ENCODE measurements at places on chromosomes 5 and 9.

- DNase-seq, result no peak
Observed at GRCh38 chr9:16873126-16873802, 2.8 kb upstream of the BNC2 start.

DNA sequence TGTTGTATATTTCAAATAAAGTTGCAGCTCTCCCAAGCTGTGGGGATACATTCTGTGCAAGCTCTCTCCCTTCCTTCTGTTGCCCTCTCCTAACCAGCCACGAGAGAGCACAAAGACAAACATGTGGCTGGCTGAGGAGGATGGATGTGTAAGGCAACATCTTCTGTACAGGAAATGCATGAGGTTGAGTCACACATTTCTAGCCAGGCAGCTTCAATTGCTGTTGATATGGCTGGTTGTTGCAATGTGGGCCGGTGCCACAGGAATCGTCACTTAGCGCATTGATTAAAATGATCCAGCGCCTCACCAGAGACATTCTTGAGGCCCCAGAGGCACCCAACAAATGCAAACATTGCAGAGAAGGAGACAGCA, 207.1 kb downstream of the ICE1 start:
- no peak for DNase-seq

DNA sequence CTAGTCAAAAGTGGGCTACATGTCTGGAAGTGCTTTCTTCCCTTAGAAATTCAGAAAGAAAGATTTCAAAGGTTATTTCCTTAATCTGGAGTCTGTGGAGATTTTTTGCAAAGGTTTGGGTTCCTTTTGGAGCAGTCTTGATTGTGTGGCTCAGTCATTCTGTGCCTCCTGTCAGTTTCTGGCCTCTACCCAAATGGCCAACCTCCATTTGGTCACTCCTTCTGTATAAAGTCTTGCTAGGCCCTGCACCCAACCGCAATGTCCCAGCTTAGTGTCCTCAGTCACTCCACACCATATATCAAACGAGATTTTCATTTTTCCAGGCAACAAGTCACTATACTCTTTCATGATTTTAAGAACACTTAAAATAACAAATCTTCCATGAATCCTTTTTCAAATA, 199.6 kb downstream of the NTRK2 start:
- DNase-seq, result peak; percentile 14

DNA sequence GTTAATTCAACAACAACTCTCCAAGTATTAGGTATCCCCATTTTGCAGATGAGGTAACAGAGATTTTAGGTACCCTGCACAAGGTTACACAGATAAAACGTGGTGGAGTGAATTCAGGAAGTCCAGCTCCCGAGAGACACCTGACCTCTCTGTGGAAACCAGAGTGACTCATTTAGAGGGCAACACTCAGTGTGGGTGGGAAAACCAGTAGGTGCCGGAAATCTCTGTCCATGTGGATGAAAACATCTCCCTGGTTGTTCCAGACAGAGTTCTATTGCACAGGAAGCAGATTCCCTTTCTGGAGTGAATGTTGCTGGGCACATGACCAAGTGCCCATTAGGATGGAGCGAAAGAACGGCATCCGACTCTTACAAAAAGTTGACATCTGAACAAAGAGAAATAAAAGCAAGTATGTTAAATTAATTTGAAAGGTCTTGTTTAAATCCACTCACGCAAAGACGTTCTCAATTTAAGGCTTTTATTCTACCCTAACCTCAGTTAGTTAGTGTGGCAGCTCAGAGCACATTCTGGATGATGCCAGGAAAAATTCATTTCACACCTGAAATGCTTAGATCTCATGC, 391.9 kb upstream of the WWC1 start:
- DNase-seq, result no peak

GRCh38 chr5:555058-555623, 30.9 kb upstream of the SLC9A3 start:
- DNase-seq, result no peak

GRCh38 chr9:105038051-105038450, 110.1 kb upstream of the ABCA1 start:
- no peak for DNase-seq

GRCh38 chr5:76384705-76385104, 18.4 kb upstream of the IQGAP2 start:
- DNase-seq, result no peak

DNA sequence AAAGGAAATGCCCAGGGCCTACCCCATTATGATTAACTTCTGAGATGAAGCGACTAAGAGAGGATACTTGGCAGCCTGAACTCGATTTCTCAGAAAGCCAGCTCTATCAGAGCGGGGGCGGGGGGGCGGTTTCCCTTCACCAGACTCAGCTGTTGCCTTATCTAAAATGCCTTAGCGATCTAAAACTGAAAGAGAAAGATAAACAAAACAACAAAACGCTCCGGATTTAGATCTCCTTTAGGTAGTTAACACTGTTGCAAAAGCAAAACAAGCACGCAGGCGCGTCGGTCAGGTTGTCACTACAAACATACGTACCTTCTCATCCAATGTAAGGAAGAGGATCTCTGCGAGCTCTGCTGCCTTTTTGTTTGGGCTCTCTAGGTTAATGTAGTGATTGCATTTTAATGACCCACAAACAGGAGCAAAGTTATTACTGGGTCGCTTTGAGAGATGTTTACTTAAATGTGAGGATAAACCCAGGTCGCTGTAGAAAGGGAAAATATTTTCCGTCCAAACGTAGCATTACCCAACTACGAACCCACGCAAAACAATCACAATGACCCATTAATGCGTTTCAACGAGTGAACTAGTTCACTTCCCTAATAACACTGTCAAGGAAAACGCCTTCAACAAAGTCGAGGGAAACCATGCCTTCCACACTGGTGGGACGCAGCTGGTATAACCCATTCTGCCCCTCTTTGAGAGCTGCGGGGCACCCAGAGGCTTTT, 982 bp downstream of the EPB41L4A start:
- DNase-seq, result peak; percentile 16

DNA sequence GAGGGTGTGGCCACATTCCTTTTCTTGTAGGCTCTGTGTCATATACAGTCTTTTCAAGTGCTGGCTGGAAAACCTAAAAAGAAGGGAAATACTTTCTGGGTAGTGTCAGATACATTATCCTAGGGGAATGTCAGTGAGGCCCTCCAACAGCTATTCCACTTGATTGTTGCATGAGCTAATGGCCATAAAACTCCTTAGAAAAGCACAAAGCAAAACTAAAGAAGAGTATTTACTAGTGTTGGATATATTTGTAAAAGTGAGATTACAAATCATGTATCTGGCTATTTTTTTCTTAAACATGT, 829 bp downstream of the ANXA1 start:
- DNase-seq, result no peak

- no peak for DNase-seq
Observed at GRCh38 chr9:98596486-98596885, 112.2 kb downstream of the GABBR2 start.

DNA sequence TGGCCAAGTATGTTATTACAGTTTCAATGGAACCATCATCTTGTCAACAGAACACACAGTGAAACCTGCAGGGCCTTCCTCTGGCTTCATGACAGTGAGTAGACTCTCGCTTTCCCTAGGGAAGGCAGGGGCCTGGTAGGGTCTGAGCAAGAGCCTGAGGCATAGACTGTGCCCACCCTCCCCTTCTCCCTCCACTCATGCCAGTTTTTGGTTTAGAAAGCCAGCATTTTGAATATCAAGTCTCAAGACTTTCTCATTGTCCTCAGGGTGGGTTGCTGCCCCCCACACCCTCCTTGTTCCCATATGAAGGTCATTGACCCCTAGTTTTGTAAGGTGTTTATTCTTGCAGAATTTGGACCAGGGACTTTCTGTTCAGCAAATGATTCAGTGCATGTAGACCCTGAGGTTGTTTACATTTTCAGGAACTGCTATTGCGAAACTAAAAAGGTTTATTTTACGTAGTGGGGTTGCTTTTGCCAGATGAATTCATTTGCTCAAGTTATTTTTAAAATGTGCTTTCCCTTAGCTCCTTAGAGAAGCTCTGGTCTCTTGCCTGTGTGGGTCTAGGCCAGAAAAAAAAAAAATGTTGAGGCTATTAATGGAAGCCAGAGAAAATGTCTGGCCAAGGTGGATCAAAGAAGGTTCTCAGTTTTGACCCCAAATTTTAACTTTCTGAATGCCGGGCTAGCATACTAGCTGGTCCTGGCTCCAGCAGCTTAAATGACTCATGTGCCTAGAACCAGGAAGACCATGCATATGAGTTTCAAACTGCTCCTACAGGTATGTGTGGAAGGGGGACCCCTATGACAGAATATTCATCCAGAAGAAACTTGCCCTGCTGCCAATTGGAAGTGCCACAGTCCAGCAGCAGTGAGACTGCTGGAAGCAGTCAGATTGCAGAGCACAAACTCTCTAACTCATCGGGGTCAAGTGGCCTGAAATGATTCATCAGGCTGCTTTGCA, 10.1 kb upstream of the MOB3B start:
- DNase-seq, result no peak

DNA sequence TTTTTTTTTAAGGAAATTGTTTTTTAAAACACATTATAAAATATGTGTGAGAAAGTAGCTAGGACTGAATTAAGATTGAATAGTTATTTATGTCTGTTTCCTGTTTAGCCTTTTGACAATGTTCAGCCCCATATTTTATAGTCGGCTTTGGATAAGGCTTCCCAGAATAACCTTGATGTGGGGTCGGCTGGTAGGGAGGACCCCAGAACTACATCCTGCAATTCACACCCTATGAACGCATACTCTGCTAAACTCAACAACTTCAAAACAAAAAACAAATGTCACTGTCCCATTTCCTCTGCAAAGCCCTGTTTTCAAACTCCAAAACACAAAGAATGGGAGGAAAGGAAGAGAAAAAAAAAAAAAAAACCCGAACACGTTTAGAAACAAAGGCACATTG, 63.1 kb downstream of the ARL15 start:
- no peak for DNase-seq

DNA sequence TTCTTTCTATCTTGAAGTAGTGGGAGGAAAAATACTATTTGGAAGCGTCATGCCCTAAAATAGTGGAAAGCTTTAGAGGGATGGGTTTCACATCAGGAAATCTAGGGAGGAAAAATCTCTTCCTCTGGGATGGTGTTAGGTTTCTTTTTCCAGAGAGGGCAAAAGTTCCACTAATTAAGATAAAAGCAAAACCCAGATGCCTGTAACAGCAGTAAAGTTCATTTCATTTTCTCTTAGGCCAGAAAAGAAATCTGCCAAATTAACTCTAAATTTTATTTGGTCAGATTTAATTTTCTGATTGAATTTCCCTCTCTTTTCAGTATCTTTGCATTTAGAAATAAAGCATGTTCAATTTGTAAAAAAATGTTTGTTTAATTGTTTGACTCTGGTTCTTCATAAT, 88.8 kb downstream of the LURAP1L start:
- no peak for DNase-seq

DNA sequence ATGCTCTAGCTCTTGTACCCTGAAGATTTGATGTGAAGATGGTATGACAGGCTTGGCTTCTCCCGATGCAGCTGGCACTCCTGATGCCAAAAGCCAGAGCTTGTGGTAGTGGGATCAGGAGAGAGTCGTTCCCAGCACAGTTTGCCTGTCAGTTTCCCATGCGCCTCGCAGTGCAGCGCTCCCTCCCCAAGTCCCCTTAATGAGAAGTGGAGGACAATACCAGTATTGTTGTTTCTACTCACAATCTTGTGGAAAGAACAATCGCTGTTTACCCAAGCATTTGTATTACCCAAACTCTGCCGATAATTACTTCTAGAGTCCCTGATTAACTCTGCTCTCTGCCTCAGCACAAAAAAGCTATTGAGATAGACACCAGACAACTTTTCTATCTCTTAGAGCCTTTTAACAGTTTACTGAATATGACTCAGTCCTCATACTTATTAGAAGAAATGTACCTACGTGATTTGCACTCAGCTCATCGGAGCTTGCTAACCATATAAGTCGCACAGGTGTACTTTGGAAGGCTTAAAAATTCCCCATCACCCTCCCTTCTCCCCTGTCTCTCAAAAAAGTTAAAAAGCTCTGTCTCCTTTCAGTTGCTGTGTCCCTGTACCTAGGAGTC, 283.2 kb upstream of the TMEM161B start:
- DNase-seq, result no peak

DNA sequence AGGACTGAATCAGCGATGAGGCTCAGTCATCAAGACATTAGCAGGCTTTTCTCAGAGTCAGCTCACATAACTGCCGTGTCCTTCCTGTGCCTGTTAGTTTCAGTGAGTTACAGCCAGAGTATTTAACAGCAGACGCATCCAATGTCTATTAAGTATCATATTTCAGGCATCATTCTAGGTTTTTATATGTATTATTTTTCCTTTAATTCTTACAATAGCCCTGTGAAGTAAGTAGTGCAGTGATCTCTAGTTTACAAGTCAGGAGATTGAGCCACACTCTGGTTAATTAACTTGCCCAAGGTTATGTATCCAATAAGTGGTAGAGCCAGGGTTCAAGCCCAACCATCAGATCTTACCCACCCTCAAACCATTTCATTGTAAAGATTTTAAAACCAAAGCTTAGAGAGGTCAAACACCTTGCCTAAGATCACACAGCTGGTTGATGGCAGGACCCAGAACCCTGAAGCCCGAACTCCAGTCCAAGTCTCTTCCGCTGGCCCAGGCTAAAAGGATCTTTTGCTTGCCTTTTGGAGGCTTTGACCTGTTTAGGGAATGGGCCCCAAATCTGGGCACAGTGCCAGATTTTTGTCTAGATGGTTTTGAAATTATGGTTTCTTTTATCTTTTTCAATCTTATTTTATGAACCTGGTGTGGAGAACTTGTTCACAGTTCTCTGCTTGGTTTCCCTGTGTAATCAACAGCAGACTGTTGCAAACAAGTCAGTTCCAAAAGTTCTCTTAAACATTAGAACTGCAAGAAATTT, 261.2 kb upstream of the CLINT1 start:
- DNase-seq, result no peak

DNA sequence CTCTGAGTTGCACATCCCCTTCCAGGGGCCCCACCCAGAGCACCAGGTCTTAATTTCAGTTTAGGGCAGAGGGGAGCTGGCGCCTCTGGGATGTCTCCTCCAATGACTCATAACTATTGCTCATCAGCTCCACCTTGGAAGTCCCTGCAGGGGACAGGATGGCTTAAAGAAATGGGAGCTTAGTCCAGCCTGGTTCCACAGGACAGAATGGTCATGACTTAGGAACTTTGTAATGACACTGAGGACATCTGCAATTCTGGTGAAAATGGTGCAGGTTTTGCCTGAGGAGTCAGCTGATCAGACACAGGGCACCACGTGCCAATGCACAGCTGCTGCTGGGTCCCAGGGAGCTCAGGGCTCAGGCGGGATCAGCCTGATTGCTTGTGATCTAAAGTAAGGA, 16.4 kb upstream of the PPP1R26 start:
- DNase-seq, result no peak

GRCh38 chr5:122738088-122738487, 36.8 kb upstream of the SNX2 start:
- no peak for DNase-seq
